NCI-H1105 (cell line): ENCODE measurements at places on chromosomes 3 and 15.

GRCh38 chr3:195932418-195933043 lies 24.2 kb upstream of the TNK2 start:
- no peak for DNase-seq

- DNase-seq = no peak
Observed at GRCh38 chr3:183818706-183819624, 6.4 kb downstream of the MAP6D1 start.

- DNase-seq = no peak
Observed at GRCh38 chr3:141796081-141796888, 33.1 kb downstream of the GRK7 start.

DNA sequence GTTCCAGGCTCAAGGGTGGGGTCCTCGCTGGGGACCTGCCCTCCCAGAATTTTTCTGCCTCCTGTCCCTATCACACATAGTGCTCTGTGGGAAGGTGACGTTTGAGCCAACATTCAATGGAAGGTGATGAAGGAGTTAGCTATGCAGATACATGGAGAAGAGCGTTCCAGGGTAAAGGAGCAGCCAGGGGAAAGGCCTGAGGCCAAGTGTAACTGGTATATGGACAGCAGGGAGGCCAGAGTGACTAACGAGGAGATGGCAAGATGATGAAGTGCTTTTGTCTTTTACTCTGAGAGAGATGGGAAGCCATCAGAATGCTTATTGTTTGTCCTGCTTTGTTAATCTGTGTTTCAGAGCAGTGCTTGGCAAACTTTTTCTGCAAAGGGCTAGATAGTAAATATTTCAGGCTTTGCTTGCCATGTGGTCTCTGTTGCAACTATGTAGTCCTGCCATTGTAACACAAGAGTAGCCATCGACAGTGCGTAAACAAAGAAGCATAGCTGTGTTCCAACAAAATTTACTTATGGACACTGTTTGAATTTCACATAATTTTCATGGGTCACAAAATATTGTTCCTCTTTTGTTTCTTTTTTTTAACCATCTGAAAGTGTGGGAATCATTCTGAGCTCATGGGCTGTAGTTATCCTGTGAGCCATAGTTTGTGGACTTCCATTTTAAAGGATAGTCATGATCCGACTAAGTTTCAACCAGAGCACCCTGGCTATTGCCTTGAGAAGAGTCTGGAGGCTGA lies 25.8 kb upstream of the PIAS1 start:
- DNase-seq = no peak

DNA sequence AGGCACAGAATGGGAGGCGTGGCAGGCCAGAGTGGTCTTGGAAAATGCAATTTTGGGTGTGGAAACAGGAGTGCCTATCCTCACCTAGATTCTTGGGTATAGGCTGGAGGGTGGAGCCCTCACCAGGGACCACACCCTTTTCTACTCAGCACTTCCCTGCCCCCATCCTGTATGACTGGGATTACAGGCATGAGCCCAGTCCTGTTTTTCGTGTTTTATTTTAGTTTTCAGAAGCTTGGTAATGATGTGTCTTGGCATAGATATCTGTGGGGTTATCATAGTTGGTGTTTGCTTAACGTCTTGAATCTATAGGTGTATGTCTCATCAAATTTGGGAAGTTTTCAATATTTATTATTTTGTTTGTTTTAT lies 248.7 kb upstream of the CBLB start:
- DNase-seq = no peak

- no peak for DNase-seq
Observed at GRCh38 chr15:92101708-92102394, 248.3 kb downstream of the SLCO3A1 start.

- no peak for DNase-seq
Observed at GRCh38 chr3:53239800-53240199, 16.0 kb downstream of the TKT start.

GRCh38 chr3:47377186-47377585 lies 3.6 kb upstream of the PTPN23 start:
- DNase-seq = no peak

DNA sequence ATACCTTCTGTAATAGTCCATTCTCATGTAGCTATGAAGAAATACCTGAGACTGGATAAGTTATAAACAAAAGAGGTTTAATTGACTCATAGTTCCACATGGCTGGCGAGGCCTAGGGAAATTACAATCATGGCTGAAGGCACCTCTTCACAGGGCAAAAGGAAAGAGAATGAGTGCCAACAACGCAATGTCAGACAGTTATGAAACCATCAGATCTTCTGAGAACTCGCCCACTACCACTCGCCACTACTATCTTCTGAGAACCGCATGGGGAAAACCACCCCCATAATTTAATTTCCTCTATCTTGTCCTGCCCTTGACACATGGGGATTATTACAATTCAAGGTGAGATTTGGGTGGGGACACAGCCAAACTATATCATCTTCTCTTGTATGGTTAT lies 406.8 kb upstream of the CBLB start:
- DNase-seq = no peak

DNA sequence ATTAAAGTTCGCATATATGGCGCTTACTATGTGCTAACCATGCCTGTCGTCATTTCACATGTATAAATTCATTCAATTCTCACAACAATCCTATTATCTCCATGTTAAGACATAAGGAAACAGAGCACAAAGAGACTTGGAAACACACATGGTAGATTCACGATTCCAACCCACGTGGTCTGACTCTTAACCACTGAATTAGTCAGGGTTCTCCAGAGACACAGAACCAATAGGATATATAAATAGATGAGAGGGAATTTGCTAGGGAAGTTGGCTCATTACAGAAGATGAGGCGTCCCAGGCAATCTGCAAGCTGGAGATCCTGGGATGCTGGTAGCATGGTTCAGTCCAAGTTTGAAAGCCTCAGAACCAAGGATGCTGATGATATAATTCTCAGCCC lies 765.3 kb downstream of the TBL1XR1 start:
- DNase-seq = no peak

GRCh38 chr3:82423268-82424030 lies 662.0 kb upstream of the GBE1 start:
- DNase-seq = no peak

DNA sequence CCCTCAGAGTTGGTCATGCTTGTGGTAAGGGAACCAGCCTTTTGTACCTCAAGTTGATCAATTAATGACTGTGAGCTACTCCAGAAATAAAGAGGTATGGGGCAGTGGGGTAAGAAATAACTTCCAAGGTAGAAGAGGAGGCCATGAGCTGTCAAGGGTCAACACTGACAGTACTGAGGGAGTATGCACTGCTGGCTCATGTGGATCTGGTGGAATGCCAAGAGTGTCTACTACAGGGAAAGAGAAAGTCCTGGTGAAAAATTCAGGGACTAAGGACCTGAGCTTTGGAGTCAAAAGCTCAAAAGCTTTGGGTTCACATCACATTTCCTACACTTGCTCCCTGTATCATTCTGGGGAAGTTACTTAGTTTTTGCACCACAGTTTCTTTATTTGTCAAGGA lies 154.9 kb downstream of the SEMA6D start:
- DNase-seq = no peak

DNA sequence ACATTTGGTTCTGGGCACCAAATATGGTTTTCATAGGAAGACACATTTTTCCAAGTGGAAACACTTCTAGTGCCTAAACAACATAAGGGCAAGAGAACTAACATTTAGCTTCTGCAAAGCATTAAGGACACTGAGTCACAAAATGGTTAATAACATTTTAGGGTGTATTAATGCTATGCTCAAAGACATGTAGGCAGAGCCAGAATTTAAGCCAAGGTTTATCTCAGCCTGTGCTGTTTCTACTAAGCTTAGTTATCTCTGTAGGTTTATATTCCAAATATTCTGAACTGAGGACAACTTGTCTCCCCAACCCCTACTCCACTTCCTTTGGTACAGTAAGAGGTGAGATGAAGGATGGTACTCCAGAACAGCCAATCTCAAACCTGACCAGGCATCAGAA lies 54.1 kb upstream of the AKAP13 start:
- DNase-seq = no peak

- no peak for DNase-seq
Observed at GRCh38 chr15:47412136-47412535, 305.2 kb upstream of the SEMA6D start.

GRCh38 chr3:9401986-9402385 lies 4.6 kb downstream of the SETD5 start:
- DNase-seq = no peak
